ENCODE measurements at places on chromosomes 3 and 15.
A peak's percentile ranks its signal among the peaks of the same experiment; 100 is the strongest.

DNA sequence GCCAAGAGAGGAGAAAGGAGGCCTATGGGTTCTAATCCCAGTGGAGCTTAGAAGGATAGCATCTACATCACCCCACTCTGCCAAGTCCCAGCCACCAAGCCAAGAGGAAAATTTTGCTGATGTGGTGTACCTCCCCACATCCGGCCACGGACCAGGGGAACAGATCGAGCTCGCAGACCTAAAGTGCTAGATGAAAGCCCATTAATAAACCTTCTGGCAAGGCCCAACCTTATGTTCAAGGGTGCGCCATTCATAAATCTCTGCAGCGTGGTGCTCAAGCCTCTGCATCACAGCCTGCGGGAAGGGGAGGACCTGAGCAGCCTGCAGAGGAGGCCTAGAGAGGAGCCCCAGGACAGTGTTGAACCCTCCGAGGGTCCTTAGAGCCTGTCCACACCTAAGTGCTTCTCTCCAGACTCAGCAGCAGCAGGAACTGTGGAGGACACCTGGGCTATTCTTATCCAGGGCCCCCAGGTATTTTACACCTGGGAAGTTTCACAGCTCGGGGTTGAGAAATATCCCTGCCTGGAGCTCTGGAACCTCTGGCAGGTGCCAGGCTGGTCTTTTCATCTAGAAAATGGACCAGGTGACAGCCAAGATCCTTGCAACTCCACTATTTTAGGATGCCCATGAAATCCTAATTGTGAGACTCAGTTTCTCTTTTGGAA is 68.0 kb downstream of the MRPL46 start:
- no peak for DNase-seq

GRCh38 chr3:156509189-156510174 is 45.4 kb downstream of the SSR3 start:
- peak; percentile 64 for DNase-seq

DNA sequence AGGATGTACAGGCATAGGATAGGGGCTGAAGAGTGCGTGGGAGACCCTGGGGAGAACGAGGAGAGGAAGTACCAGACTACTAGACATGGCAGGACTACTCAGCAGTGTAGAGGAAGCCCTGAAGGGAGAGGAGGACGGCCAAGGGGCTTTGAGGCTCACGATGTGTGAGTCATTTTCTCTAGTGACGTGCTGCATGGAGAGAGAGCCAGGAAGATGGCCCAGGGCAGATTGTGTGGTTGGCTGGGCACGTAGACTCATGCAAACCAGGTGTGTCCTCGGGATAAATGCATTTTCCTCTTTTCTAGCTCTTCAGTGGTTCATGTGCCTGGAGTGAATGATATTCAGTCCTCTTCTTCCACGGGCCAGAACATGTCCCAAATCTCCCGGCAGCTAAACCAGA is 115.0 kb upstream of the ABHD17C start:
- peak; percentile 89 for DNase-seq

- no peak for DNase-seq
These were observed 16.1 kb upstream of the SEC61A1 start for GRCh38 chr3:128036119-128036518.

DNA sequence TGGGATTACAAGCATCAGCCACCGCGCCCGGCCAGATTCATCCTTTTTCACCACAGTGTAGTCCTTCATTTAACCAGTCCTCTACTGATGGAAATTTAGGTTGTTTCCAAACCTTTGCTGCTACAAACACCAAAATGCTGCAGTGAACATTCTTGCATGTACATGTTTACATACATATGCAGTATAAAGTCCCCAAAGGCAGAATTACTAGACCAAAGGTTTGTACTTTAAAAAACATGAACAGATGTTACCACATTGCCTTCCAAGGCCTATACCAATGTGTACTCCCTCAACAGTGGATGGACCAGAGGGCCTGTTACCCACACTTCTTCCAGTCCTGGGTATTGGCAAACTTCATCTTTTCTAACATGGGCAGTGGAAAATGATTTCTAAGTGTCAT is 51.0 kb downstream of the RLBP1 start:
- DNase-seq: no peak

DNA sequence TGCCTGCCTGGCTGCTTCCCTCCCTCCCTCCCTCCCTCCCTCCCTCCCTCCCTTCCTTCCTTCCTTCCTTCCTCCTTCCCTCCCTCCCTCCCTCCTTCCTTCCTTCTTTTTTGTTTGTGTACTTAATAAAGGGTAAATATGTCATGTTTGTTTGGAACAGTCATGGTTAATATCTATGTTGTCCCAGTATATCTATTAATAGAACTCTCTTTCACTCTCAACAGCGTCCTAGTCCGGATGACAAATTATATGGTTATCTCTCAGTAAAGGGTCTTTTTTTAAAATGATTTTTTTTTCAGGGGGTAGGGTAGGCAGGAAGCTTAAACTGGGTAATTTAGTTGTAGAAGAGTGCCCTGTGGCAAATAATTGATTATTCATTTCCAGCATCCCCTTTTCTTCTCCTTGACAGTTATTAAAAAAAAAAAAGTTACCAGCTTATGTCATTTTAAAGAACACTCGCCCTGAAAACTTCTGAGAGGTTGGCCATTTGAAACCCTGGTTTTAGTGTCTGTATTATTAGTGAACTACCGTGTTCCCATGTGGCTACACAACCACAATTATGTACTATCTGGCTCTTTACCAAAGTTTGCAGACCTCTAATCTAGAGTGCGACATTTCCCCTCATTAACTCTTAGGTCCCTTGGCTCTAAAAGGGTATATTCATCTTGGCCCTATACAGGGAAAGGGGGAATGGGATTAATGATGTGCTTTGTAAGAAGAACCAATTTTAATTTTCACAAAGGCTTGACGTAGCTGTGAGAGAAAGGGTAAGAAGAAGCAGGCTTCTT is 13.7 kb downstream of the TAGLN3 start:
- no peak for DNase-seq

- no peak for DNase-seq
These were observed 188.7 kb downstream of the IL5RA start for GRCh38 chr3:2921452-2921851.

DNA sequence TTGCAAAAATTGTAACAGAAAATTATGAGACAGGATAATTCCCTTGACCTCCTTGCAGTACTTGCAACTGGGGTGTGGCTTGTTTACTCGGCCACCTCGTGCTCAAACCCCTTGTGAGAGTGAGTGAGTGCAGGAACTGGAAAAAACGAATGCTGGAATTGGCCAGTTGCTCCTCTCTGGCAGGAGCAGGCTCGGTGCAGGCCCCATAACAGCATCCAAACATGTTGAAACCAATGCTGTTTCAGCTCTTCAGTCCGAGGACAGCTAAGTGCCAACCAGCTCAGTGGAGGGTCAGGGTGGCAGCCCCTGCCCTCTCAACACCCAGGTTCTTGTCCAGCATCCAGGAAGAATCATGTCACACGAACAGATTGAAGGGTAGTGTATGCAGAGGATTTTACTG is 36.9 kb downstream of the METTL6 start:
- DNase-seq: no peak

Data from iris pigment epithelial cell (primary cell).